Caki2 (cell line): ENCODE measurements at places on chromosomes 7 and 10.
A peak's percentile ranks its signal among the peaks of the same experiment; 100 is the strongest.

GRCh38 chr7:18290865-18291264, 204.7 kb upstream of the HDAC9 start:
- no peak for DNase-seq

- no peak for DNase-seq
These were observed 41.1 kb upstream of the TMEM72 start for GRCh38 chr10:44870031-44870430.

- no peak for DNase-seq
These were observed 32.2 kb upstream of the ITGB8 start for GRCh38 chr7:20298486-20298901.

DNA sequence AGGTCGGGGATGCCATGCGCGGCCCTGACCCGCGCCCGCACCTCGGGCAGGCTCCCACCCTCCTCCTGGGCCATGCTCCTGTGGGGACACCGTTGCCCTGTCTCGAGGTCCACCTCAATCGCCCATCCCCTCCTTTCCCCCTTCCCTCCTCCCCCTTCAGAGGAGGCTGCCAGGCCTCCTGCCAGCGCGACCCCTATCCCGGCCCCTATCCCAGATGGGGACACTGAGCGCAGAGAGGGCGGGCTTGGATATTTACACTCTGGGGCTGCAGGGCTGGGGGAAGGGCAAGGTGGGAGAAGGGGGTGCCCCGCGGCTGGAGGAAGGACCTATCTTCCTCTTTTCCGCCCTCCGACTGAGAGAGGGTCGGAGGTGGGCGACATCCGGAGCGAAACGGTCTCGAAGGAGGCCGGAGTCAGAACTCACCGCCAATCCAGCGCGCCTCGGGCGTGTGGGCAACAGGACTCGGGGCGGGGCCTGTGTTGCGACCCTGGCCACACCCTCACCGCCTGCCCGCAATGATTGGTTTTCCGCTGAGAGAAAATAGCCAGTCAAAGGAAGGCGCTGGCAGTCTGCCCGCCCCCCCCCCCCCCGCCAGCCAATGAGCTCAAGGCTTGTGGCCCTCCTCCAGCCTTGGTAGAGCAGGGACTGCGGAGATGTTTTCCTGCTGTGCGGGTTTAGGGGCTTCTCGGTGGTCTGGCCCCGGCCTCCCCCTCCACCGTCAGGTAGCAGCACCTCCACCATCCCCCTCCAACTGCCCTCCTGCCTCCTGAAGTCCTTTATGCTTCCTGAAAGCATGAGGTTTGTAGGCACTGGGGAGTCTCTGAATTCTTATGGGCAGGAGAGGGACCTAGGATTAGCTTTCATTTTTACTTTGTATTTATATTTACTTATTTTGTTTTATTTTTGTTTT, at the start of gene METTL27:
Gene METTL27 (minus strand): TSS at position 450 of the 910 bp plus-strand sequence. CDS start 376 bp downstream, at position 74.
- peak; percentile 93 for DNase-seq

- peak; percentile 6 for DNase-seq
These were observed 185.6 kb downstream of the ANK3 start for GRCh38 chr10:60203993-60204618.

DNA sequence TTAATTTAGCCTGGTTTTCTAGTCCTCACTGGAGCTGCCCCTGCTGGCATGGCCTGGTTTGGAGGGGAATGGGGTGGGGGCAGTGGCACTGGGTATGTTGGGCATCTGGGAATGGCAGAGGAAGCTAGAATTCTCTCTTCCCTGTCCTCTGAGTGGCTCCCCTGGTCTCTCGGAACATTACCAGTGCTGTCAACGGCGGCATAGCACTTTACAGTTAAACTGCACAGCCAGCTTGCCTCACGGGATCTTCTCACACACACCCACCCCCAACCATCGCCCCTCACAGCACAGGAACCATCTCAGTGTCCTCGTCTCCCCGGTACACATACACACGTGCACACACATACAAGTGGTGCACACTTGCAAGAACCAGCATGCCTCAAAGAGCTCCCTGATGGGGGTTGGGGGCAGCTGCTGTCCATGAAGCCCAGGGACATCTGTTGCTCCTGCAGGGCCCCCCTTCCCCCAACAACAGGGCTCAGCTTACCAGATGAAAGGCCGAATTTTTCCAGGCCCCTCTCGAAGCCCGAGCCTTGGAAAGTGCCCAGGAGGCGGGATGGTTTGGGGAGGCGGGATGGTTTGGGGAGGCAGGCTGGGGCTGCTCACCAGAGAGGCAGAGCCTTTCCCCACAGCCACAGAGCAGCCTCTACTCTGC, 41.0 kb downstream of the TSPAN15 start:
- no peak for DNase-seq

GRCh38 chr10:44889834-44890233, 21.3 kb upstream of the TMEM72 start:
- no peak for DNase-seq

DNA sequence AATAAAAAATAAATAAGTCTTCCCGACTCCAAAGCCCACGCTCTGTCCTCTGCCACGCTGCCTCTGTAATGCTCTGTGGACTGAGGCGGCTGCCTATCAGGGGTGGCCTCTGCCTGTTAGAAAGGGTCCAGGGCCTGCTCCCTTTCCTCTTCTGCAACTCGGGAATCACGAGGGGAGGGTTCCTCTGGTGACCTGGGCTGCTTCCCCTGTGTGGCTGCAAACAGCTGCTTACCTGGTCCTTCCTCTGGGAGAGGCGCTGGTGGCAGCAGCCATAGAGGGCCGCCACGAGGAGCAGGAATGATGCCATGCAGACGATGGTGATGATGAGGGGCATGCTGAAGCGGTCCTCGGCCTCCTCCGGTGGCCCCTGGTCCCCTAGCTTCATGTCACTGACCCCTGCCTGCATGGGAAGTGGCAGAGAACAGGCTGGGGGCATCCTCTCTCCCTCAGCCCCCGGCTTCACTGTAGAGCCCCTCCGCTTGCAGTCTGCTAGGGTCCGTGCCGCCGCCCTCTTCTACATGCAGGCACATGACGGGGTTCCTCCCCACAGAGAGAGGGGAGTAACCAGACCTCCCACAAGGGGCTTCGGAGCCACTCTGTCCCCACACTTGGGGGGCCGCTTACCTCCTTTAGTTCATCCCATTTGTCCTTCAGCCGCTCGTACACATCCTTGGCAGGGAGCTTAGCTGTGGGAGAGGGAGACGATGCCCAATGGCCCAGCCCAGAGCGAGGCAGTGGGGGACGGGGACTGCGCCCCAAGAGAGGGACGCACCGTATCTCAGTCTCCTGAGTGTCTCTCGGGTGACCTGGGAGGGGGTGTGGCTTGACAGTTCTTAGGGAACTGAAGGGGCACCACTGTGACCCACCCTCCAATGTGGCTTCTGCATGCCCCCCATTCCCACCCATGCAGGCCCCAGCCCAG, 50.5 kb downstream of the PODXL start:
- no peak for DNase-seq

DNA sequence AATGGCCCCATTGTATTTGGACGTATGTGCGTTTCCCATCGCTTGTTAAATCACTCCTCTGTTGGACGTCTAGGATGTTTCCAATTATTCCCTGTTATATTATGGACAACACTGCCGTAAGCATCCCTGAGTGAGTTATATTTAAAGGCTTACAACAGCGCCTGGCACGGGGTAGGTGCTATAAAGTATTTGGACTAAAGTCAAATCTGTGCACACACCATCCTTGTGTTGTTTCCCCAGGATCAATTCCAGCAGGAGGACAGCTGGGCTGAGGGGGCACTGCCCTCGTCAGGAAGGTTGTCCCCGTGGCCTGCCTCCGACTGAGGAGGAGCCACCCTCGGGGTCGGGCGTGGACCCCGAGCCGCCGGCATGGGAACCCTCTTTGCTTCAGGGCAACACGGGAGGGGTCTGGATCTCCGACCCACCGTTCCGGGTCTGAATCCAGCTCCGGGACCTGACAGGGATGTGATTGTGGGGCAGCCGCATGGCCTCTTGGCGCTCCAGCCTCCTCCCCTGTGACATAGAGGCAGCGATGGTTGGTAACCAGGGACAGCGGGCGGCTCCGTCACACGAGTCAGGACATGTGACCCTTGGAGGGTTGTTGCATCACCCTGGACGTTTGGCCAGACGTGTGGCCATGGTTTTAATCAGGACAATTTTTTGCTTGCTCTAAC, 1.5 kb upstream of the JAKMIP3 start:
- DNase-seq, result no peak

GRCh38 chr10:60714233-60714632, 64.0 kb upstream of the CDK1 start:
- no peak for DNase-seq

GRCh38 chr7:43721193-43721806, 8.0 kb downstream of the COA1 start:
- DNase-seq, result peak; percentile 24

- DNase-seq, result no peak
These were observed 46.4 kb upstream of the NXPH1 start for GRCh38 chr7:8386926-8387550.

DNA sequence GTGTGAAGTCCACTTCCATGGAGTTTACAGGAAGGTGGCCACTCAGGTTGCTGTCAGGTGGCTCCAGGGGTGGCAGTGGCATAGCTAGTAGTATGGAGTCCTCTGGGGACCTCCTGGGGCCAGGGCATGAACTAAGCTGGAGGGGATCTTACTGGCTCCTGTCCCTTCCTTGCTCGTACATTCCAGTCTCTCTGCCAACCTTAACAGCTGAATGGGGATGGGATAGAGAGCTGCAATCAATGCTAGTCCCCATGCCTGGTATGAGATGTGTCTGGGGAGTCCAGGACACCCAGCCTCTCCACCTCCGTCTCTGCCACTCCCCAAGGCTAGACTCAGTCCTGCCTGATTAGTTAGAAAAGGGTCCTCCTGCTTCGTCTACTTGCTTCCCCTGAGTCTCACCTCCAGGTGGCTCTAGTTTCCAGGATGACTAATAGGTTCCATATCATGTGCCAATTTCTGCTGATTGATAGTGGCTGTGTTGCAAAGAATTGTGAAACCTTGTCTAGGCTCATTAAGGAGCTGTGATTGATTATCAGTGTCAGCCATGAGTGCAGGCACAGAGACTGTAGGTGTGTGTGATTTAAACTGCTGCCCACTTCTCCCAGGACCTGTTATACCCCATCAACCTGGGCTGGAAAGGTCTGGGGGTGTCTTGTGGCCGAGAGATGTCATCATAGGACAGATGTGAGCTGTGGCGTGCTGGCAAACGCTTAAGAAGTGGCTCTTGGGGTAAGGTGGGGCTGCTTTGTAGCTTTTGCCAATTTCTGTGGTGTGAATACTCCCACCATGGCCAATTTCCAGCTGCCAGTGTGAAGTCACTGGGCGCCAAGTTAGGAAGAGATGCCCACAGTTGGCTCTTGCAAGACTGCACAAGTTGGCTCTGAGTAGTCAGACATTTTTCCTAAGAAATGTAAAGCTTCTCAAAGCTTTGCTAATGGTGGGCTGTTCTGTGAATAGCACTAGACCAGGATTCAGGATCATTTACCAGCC, 59.8 kb downstream of the COL13A1 start:
- peak; percentile 65 for DNase-seq

DNA sequence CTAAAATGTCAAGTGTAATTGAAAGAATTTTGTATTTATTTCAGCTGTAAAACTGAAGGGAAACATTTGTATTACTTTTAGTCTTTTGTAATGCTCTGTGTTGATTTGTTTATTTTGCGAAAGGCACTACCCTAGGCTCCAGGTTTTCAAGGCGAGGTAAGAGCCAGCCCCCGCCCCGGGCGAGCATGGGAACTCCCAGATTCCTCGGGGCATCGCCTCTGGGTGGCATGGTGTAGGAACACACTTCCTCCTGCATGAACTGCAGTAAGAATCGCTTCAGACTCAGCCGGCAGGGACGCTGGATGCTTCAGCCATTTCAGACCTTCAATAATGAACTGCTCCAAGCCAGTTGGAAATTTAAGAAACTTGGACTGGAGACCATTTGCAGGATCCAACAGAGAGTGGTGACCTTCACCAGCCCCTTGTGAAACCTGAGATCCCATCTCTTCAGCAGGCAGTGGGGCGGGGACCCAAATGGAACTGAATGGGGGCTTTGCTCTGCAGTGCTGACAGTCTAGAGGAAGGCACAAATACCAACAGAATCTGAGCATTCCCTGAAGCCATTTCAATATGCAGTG, 544.3 kb upstream of the MGMT start:
- DNase-seq, result no peak

- DNase-seq, result no peak
These were observed 741.5 kb downstream of the TYW1 start for GRCh38 chr7:67738145-67738544.

GRCh38 chr7:88516429-88516828, 209.7 kb upstream of the STEAP4 start:
- no peak for DNase-seq

DNA sequence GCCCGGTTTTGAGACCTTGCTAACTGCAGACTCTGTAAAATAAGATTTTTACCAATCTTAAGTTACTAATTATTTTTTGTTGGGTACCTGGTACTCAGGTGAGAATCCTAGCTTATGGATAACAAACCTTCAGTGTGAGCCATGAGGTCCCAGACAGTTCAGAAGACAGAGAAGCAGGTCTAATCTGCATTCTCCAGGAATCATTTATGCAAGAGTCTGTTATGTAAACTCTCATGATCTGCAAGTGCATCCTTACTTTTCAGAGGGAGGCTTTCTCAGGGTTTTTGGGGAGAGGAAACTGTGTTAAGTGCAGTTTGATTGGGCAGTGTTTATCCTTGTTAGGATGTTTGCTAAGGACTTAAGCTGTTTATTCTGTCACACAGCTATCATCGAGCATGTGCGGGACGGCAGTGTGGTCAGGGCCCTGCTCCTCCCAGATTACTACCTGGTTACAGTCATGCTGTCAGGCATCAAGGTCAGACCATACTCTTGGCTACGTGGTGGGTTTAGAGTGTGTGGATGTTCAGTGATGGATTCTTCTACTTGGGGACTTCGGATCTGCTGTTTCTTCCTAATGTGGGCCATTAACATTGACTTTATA, 50.2 kb downstream of the SND1 start:
- DNase-seq, result no peak

DNA sequence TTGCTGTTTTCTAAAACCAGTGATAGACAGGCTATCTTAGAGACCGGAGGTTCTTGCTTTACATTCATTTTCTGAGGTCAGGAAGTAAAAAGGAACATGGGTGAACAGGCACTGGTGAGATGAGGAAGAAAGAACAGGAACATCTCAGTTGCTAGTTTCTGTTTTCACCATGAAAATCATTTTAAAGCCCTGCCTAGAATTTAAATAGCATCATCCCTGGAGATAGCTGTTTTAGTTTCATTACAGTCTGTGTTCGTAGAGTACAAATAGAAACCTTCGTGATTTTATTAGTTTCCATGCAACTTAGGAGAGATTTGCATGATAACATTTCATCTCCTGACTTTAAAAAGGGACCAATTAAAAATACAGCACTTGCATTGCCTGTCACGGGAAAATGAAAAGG, 14.7 kb downstream of the KCNMA1 start:
- no peak for DNase-seq
